ENCODE measurements at places on chromosomes 6 and 20.

GRCh38 chr6:166949528-166950442 lies 6.6 kb downstream of the RNASET2 start:
- DNase-seq: no peak

- no peak for DNase-seq
Observed at GRCh38 chr6:71410164-71410566, 121.6 kb downstream of the OGFRL1 start.

DNA sequence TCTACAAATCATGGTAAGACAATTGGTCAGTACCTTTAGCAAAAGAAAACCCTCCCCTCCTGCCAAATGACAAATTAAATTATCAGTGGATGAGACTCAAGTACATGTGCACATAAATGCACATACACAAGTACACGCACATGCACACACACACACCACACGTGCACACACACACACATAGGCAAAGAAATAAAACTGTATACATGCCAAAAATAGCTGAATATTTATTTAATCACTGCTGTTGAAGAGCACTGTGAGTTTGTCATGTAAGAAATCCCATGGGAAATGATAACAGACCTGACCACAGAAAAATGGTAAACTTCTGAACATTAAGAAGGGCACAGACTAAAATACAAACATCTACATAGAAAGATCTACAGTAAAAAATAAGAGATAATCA lies 46.6 kb upstream of the TNFAIP3 start:
- no peak for DNase-seq

GRCh38 chr6:67933278-67933677 lies 701.8 kb upstream of the ADGRB3 start:
- DNase-seq: no peak

DNA sequence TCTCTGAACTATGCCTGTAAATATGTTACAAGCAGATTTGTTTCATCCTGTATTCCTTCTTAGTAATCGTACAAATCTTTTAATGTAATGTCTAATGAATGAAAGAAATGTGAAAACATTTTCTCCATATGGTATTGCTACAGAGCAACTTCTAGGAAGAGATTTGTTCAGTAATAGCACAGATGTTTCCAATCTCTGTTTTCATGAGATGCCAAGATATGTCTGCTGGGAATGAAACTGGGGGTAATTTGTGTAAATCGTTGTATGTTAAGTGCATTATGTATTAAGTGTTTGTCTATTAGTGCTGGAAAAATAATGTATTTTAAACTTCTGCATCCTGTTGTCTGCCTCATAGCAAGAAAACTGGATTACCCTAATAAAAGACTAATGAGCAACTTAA lies 722.2 kb upstream of the EYS start:
- DNase-seq: no peak

DNA sequence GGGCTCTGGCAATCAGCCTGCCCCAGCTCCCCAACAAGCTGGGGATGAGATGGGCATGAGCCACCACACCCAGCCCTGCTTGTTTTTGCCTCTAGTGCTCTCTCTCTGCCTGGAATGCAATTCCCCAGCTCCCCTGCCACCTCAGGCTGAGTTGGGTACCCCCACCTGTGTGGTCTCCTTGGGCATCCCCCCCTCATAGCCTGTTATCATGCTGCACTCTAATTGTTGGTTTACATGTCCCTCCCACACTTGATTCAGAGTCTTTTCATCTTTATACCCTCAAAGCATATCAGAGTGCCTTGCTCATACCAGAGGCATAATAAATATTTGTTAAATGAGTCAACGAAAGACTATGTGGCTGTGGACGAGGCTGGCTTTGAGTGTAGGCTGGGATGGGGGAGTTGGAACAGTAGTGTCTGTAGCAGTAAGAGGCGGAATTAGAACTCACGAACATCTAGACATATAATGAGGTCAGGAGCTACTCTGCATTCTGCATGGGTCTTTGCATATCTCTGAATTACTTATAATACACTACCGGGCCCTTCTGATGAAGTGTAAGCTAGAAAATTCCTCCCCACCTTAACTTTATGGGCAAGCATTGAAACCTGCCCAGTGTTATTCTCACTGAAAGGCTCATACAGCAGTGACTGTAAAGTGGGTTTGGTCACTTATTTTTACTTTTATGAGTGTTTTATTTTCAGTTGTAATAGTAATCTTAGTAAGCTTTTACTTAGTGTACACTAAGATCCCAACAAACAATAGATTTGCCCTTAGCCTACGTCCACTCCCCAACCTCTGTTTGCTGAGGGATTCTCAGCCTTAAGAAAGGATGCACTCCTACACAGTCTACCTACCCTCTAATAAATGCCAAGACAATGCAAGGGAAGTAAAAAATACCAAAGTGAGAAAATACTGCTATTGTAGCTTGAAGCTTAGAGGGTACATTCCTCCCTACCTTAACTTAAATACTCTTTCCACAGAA lies 58.7 kb downstream of the EDN1 start:
- no peak for DNase-seq

- no peak for DNase-seq
Observed at GRCh38 chr6:134734312-134734869, 215.5 kb downstream of the ALDH8A1 start.

DNA sequence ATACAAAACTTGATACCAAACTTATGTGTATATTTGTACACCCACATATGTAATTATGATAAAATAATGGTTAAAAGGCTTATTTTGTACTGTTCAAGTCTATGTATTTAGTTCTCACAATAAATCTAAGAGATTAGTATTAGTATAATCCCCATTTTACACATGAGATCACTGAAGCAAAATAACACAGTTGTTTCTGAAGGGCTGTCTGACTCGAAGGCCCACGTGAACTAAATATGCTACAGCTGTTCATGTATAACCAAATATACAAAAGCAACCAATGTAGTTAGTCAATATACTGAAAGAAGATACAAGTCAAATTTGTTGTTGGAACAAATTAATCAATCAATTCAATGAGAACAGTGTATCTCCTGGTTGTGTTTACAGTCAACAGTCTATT lies 959.2 kb downstream of the EPHA7 start:
- DNase-seq: no peak

DNA sequence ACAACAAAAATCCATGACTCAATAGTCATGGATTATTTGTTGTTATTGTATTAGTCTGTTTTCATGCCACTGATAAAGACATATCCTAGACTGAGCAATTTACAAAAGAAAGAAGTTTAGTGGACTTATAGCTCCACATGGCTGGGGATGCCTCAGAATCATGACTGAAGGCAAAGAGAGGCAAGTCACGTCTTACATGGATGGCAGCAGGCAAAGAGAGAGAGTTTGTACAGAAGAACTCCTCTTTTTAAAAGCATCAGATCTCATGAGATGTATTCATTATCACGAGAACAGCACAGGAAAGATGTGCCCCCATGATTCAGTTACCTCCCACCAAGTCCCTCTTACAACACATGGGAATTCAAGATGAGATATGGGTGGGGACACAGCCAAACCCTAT lies 144.3 kb upstream of the PLCB4 start:
- no peak for DNase-seq

DNA sequence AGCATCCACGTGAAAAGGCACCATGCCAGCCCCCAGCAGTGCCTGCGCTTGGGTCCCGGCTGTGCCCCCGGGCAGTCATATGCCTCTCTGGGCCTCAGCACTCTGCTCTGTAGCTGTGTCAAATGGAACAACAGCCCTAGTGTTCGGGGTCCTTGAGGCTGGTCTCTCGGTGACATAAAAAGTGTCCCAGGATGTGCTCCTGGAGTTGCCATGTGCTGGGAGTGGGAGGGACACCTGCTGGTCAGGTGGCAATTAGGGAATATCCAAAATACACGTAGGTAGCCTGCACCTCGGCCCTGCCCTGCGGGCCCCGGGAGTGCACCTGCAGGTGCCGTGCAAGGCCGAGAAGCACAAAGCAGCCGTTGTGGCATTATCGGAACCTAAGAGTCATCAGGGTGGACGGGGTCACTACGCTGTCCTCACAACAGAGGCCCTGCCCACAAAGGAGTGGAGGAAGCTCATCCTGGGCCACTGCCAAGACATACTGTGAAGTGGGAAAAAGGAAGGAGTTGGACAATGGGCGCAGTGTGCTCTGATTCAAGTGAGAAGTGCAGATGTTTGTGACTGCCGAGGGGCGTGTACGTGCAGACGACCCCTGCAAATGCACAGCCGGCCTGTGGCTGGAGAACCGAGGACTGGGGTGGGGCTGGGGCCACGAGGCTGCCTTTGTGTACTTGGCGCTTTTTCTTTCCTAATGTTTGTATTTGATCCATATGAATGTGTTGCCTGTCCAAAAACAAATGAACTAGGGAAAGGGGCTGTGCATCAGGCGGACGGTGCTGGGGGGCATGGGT lies 24.6 kb downstream of the SLCO4A1 start:
- no peak for DNase-seq

- no peak for DNase-seq
Observed at GRCh38 chr20:58197185-58197469, 31.3 kb downstream of the ANKRD60 start.

DNA sequence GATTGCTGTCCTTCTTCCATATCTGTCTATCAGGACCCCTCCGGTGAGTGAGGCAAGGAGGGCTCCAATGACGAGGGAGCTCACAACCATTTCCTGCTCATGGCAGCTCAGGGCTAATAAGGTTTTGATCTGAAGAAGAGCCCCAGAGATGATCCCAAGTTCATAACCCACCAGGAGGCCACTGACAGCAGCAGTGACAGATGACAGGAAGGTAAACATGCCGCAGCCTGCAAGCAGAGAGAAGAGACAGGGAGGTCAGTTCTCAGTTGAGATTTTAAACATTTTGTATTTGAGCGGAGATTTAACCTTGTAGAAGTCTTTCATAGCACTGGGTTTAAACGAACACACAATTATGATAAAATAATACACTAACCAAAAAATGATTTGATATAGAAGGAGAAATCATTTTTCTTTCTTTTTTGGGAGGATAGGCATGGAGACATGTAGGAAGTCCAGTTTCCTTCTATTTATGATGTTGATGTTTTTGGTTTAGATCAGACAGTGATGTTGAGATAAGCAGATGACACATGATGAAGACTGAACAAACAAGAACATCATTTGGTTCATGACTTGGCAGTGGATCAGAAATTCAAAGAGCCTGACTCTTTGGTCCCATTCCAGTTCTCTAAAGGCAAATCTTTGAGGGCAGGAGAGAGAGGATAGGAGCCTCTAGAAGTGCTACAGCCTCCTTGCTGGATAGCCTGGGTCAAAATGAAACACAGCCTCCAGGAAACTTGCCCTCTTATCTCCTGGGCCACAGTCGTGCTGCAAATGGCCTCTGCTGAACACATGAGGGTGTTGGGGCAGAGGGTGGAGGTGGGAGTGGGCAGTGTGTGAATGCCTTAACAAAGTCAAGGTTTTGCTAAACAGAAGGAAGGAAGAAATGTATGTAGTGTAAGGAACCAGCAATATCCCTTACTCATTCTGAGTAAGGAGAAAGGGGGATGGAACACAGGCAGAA lies 22.6 kb downstream of the SLC2A12 start:
- no peak for DNase-seq

DNA sequence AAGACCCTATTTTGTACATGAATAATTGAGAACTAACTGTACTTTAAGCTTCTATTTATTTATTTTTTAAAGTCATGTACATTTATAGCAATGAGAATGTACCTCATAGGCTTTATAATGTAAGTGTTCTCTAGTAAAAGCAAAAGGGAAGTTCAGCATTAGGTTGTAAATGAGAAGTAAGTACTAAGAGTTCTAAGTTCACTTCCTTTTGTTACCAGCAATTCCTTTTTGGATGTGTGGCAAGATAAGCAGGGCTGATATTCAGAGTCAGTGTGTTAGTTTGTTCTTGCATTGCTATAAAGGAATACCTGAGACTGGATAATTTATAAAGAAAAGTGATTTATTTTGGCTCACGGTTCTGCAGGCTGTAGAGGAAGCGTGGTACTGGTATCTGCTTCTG lies 54.0 kb upstream of the CCN2 start:
- no peak for DNase-seq

GRCh38 chr6:109393157-109393885 lies 11.1 kb upstream of the CD164 start:
- DNase-seq: no peak

GRCh38 chr20:3681931-3682781 lies at the start of gene ADAM33:
Gene ADAM33, minus strand, starts transcription at chr20:3682010. Its CDS starts 6 bp downstream, at chr20:3682004.
- DNase-seq: no peak

- DNase-seq: no peak
Observed at GRCh38 chr20:830011-830521, 3.4 kb upstream of the FAM110A start.

- no peak for DNase-seq
Observed at GRCh38 chr6:127206531-127207095, 60.1 kb upstream of the RNF146 start.

DNA sequence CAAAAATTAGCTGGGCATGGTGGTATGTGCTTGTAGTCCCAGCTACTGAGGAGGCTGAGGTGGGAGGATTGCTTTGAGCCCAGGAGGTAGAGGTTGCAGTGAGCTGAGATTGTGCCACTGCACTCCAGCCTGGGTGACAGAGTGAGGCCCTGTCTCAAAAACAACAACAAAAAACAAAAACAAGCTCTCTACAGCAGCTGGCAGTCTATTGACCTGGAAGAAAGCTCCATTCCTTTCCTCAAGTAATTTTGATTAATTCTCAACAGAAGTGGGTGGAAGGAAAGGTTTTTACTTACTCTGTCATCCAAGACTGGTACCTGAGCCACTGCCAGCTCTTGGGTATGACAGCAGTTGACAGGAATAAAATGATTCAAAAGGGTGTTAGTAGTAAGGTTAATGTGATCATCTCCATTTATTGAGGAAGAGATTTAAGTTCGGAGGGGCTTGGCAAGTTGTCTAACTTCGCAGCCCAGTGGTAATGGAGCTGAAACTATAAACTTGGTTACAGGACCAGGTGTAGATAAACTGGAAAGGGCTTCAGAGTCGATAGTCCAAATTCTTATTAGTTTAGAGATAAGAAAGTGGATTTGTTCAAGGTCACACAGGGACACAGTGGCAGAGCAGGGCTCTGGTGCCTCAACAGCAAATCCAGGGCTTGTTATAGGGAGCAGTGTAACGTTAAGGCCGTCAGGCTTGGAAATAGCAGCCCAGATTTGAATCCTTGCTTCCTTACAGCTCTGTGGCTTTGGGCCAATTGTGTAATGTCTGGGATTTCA lies 14.8 kb downstream of the SRSF3 start:
- no peak for DNase-seq
